Bronchial smooth muscle cell (primary cell): ENCODE measurements at places on chromosomes 3 and 15. TPM values are rescaled to one million over a fixed set of nuclear protein-coding genes. Genes with fewer than 3 reads are reported as not detected.

The RASGRF1 gene
- total RNA-seq, result under 0.01 TPM in 1 of 2 replicates, not detected in the other

The SPESP1 gene
- 6.8 and 14.3 TPM in 2 replicates for total RNA-seq

The KLHDC8B gene
- 45.7 and 67.5 TPM in 2 replicates for total RNA-seq

The GHRL gene
- not detected in 2 replicates for total RNA-seq

The ZNF80 gene
- not detected in 2 replicates for total RNA-seq

The NTRK3 gene
- not detected in 2 replicates for total RNA-seq

The RHOV gene
- 0.16 TPM in 1 of 2 replicates, not detected in the other for total RNA-seq

The CCR9 gene
- total RNA-seq, result not detected in 2 replicates

The TIGIT gene
- 0.32 TPM in 1 of 2 replicates, not detected in the other for total RNA-seq

The EXD1 gene
- total RNA-seq, result under 0.01 TPM in 1 of 2 replicates, not detected in the other

The ITPKA gene
- 5.2 TPM in 2 replicates for total RNA-seq

The CYP1A2 gene
- not detected in 2 replicates for total RNA-seq

The RABL3 gene
- 12.9 and 14.3 TPM in 2 replicates for total RNA-seq

The OCA2 gene
- not detected in 2 replicates for total RNA-seq

The CHDH gene
- total RNA-seq, result 0.09 and 0.16 TPM in 2 replicates

The SLC38A3 gene
- not detected in 2 replicates for total RNA-seq

The GNAT1 gene
- total RNA-seq, result not detected in 2 replicates

The RARRES1 gene
- total RNA-seq, result 53.5 and 174 TPM in 2 replicates

The LRRC2 gene
- total RNA-seq, result under 0.01 and 0.47 TPM in 2 replicates

The IL5RA gene
- total RNA-seq, result under 0.01 TPM in 1 of 2 replicates, not detected in the other

The LRRC34 gene
- 0.86 and 1.7 TPM in 2 replicates for total RNA-seq

The ANKRD63 gene
- total RNA-seq, result not detected in 2 replicates

The C3orf80 gene
- 0.16 TPM in 1 of 2 replicates, not detected in the other for total RNA-seq

The CRTC3 gene
- 7.8 and 10.4 TPM in 2 replicates for total RNA-seq

The PAQR5 gene
- 2.8 and 2.9 TPM in 2 replicates for total RNA-seq

The SERPINI2 gene
- total RNA-seq, result not detected in 2 replicates

The LCTL gene
- 1.0 and 6.0 TPM in 2 replicates for total RNA-seq

The TGM4 gene
- total RNA-seq, result under 0.01 TPM in 1 of 2 replicates, not detected in the other

The CHRNA7 gene
- 0.47 and 0.86 TPM in 2 replicates for total RNA-seq

The SLC9C1 gene
- not detected in 2 replicates for total RNA-seq

The SPSB4 gene
- not detected in 2 replicates for total RNA-seq

The GPR156 gene
- total RNA-seq, result 0.09 and 0.32 TPM in 2 replicates

The KNL1 gene
- total RNA-seq, result 0.52 and 1.7 TPM in 2 replicates

The ABHD17C gene
- total RNA-seq, result 4.3 and 10.7 TPM in 2 replicates

The MLF1 gene
- total RNA-seq, result 8.2 and 24.6 TPM in 2 replicates

The EFCC1 gene
- under 0.01 TPM in 1 of 2 replicates, not detected in the other for total RNA-seq

The HEG1 gene
- total RNA-seq, result 52.5 and 54.3 TPM in 2 replicates

The IL1RAP gene
- 1.8 and 3.8 TPM in 2 replicates for total RNA-seq

The TNFSF10 gene
- 9.2 and 9.6 TPM in 2 replicates for total RNA-seq

The FAM3D gene
- not detected in 2 replicates for total RNA-seq

The BOC gene
- 2.8 and 3.5 TPM in 2 replicates for total RNA-seq

The C2CD4A gene
- not detected in 2 replicates for total RNA-seq

The GPR149 gene
- total RNA-seq, result not detected in 2 replicates

The CASR gene
- not detected in 2 replicates for total RNA-seq

The SLC2A2 gene
- total RNA-seq, result not detected in 2 replicates

The PRRT3 gene
- 1.9 and 3.0 TPM in 2 replicates for total RNA-seq

The CLDN1 gene
- under 0.01 and 0.17 TPM in 2 replicates for total RNA-seq

The TUSC7 gene
- under 0.01 TPM in 1 of 2 replicates, not detected in the other for total RNA-seq

The UBAP1L gene
- 0.95 and 1.5 TPM in 2 replicates for total RNA-seq

The CCDC9B gene
- total RNA-seq, result 6.0 and 18.8 TPM in 2 replicates

The CX3CR1 gene
- total RNA-seq, result not detected in 2 replicates

The FBLN2 gene
- 332 and 621 TPM in 2 replicates for total RNA-seq

The DGKG gene
- total RNA-seq, result 2.5 TPM in 1 of 2 replicates, not detected in the other

The HYAL1 gene
- 1.2 and 2.7 TPM in 2 replicates for total RNA-seq
